ENCODE measurements at places on chromosomes 16 and 17.

GRCh38 chr17:51830451-51830850 is 328.1 kb downstream of the CA10 start:
- DNase-seq: no peak

- DNase-seq: peak; percentile 96
These were observed at the start of gene CPD for GRCh38 chr17:30378825-30379302. Gene CPD, plus strand, starts transcription at chr17:30378927. Its CDS starts 54 bp downstream, at chr17:30378981.

- DNase-seq: peak; percentile 72
These were observed 1.4 kb upstream of the SLC22A31 start for GRCh38 chr16:89201439-89202377.

- DNase-seq: no peak
These were observed 109.8 kb downstream of the CDK5R1 start for GRCh38 chr17:32596628-32597027.

GRCh38 chr17:66000216-66000615 is 191.7 kb downstream of the CEP112 start:
- no peak for DNase-seq

- DNase-seq: no peak
These were observed 39.7 kb downstream of the USP10 start for GRCh38 chr16:84739349-84740124.

GRCh38 chr17:1727876-1728630 is 3.5 kb downstream of the WDR81 start:
- no peak for DNase-seq

DNA sequence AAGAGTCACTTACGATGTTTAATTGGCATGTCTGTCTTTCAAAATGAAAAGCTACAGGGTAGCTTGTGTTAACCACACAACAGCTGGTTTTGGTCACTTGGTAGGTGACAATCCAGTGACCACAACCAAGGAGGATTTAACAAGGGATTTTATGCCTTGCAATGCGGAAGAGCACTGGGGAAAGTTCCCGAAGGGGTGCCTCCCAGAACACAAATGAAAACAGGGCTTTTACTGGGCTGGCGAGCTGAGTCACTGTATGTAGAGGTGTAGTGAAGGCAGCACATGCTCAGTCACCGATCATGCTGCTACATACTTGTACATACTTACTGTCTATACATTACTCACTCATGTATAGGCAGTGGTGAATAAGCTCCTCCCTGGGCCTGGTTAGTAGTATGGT is 483.5 kb downstream of the CDH13 start:
- no peak for DNase-seq

GRCh38 chr17:75447951-75448856 is 8.2 kb upstream of the TMEM94 start:
- DNase-seq: no peak

DNA sequence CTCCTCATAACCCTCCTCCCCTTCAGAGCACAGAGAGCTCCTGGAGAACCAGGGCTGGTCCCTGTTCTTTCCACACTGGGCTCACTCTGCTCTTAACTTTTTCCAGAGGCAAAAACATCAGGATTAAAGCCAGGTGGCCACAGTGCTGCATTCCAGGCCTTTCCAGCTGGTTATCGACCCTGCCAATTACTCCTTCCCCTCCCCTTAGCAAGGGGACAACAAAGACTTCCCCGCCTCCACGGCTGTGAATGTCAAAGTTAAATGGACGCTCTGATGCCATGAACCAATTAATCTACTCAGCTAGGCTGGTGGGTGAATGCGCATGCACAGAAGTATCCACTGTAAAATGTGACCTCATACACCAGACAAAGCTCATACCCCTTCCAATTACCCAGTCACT is 23.1 kb downstream of the ACLY start:
- no peak for DNase-seq

DNA sequence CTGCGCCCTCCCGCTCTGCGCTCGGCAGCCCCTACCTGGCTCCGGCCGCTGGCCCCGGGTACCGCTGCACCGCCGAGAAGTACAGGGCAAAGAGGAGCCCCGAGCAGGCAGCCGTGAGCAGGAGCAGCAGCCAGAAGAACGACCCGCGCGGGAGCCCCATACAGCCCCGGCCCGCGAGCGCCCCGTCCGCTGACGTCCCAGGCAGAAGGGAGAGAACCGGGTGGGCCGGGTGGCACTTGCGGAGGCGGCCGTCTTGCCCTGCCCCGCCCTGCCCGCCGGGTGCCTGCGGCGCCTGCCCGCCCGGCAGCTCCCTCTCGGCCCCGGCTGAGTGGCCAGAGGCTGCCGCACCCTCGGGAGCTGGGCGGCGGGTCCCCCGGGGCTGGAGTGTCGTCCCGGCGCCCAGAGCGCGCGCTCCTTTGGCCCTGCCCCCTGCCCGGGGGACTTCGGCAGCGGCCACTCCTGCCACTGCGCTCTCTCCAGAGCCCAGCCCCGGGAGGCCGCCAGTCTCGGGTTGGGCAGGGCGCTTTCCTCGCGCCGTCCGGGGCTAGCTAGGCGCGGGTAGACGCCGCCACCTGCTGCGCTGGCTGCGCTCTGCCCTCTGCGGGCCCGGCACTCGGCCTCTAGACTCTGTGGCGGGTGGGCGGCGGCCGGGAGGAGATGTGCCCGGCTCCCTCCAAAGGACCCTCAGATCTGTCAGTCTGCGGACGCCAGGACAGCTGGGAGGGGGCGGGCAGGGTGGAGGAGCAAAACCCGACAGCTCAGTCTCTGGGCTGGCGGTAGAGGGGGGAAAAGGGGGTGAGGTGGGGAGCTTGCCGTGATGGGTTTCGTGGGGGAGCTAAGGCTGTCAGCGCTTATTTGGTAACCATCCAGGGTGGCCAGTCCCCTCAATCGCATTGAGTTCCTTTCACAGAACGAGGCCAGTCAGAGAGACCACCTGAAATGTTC is at the start of gene ST6GALNAC2:
Gene ST6GALNAC2 (minus strand): TSS at position 212 of the 945 bp plus-strand sequence. CDS start 52 bp downstream, at position 160.
- no peak for DNase-seq

DNA sequence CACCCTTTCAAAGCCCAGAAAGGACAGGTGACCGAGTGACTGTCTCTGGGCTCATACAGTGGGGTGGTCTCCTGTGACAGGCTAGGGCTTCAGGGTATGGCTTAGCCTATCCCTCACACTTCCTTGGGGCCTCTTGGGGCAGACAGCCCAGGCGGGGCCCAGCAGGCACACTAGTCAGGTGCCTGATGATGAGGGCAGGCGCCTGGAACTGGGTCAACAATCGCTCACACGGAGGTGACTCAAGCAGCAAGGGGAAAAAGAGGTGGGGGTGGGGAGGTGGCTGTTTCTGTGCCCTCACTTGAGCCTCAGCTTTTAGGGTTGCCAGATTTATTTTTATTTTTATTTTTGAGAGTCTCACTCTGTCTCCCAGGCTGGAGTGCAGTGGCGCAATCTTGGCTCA is 6.4 kb upstream of the GRN start:
- no peak for DNase-seq

DNA sequence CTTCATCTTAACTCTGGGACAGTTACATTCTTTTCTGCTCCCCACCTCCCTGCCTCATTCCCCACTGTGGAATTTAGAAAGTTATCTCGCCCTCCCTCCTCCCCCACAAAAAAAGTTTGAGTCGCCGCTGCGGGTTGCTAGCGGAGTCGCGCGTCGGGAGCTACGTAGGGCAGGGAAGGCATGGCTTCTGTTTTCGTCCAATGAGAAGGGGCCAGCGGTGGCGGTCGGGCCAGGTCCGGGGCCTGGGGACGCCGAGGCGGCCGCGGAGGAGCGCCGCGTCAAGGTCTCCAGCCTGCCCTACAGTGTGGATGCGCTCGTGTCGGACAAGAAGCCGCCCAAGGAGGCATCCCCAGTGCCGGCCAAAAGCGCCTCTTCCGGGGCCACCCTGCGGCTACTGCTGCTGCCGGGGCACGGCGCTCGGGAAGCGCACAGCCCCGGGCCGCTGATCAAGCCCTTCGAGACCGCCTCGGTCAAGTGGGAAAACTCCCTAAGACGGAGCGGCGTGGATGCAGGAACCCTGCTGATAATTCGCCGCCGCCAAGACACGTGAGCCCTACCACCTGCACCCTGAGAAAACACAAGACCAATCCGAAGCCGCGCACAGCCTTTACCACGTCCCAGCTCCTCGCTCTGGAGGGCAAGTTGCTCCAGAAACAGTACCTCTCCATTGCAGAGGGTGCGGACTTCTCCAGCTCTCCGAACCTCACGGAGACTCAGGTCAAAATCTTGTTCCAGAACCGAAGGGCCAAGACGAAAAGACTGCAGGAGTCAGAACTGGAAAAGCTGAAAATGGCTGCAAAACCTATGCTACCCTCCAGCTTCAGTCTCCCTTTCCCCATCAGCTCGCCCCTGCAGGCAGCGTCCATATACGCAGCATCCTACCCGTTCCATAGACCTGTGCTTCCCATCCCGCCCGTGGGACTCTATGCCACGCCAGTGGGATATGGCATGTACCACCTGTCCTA is 8.9 kb downstream of the OR4D1 start:
- peak; percentile 46 for DNase-seq

DNA sequence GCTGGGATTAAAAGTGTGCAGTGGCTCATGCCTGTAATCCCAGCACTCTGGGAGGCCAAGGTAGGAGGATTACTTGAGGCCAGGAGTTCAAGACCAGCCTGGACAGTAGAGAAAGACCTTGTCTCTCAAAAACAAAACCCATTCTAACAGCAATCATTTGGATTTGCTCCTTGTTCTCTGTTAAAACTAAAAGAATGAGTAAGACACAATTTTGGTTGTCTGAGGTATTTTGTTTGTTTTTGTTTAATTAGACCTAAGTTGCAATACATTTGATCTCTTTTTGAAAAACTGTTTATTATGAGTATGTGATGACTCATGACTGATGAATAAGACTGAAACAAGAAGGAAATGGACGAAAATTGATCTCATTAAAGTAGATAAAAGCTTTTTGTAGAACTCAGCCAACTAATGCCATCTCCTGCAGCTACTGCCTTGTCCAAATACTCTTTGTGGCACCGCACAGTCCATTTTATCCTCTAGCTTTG is 29.0 kb downstream of the GLG1 start:
- no peak for DNase-seq

GRCh38 chr16:30151091-30151490 is 28.1 kb upstream of the MAPK3 start:
- DNase-seq: no peak

- no peak for DNase-seq
These were observed 140.9 kb downstream of the CCT6B start for GRCh38 chr17:34820248-34820801.

GRCh38 chr17:79466562-79467350 is 144.1 kb downstream of the RBFOX3 start:
- DNase-seq: no peak

- DNase-seq: no peak
These were observed 111.6 kb upstream of the HAS3 start for GRCh38 chr16:68993885-68994284.

DNA sequence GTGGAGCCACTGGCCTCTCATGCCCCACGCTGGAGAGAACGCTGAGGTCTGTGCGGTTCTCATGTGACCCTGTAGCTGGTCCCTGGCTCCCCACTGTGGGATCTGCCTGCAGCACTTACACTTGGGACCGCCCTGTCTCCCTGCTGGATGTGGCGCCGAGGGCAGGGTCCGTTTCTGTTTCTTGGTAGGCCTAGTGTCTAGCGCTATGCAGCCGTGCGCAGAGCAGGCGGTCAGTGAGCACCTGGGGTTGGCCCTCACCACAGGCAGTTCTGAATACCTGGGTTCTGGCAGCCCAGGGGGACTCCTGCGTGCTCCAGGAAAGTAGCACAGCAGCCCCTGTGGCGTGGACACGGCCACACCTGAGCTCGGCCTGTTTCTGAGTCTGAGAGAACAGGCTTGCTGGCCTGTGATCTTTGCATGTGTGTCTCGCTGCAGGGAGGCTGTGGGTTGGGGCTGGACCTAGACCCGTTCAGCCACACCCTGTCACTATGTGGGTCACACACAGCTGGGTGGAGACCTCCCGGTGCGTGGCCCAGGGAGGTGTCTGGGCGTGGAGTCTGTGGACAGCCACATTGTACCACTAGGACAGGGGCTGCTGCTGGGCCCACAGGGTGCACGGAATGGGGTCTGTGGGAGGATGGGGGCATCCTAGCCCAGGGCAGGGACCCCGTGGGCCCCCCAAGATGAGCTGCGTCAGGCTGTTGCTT is 2.8 kb downstream of the CAPN15 start:
- no peak for DNase-seq

DNA sequence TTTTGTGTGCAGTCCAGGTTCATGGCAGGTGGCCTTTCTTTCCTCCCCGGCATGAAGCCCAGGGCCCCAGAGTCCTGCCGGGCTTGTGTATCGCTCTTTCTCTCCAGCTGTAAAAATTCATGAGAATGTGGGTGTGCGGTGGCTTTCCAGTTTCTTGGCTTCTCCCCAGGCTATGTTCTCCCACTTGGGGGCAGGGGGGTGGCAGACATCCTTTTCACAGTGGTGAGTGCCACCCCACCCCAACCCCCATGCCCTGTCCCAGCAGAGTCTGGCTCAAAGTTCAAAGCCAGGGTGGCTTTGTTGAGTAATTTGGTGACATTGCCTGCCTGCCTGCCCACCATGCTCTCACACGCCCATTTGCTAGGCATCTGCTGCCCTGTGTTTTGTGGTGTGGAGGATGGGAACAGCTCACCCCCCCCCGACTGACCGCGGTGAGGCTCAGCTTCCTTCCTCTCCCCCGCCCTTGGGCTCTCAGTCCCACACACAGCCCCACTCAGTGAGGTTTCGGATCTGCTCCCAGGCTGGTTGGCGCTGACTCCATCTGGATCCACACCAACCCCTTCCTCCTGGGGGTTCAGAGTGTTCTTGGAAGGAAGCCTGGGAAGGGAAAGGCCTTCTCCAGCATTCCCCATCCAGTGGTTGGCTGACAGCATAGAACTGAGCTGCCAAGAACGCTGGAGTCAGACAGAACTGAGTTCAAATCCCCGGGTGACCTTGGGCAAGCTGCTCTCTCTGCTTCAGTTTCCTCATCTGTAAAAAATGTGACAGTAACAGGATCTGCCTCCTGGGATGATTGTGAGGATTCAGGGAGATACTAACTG is 36.0 kb downstream of the CHD9 start:
- no peak for DNase-seq

- no peak for DNase-seq
These were observed 42.1 kb upstream of the CDH13 start for GRCh38 chr16:82584553-82585152.

GRCh38 chr17:56717471-56717870 is 116.2 kb downstream of the C17orf67 start:
- DNase-seq: no peak

DNA sequence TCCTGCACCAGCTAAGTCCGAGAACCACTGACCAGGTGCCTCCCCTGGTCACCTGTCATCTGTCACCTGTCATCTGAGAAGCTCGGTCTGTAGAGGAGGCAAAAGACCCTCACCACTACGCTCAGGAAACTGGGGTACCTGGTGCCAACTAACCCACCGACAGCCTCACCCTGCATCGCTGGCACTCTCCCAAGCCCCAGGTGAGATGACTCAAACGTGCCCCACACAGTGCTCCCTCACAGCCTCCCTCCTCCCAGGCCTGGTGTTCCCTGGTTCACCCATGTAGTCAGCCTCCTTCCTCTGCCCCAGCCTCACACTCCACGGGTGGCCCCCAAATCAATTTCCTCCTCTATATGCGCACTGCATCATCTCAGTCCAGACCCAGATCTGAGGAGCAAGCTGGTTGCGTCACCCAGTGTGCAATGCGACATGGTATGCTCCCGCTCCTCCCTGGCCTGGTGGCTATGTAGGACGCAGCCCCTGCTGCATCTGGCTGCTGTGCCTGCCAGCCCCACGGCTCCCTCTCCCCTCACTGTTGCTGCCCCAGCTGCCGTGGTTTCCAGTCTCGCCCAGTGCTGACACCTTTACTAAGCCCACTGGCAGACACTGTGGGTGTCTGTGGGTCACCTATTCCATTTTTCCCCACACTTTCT is 68.3 kb downstream of the GTF3C1 start:
- no peak for DNase-seq

GRCh38 chr17:83026311-83026811 is 53.0 kb upstream of the METRNL start:
- DNase-seq: no peak

Data from activated T-cell treated with anti-CD3 and anti-CD28 coated beads for 24 hours (primary cell).